ENCODE measurements at places on chromosomes 13 and 19. TPM values are rescaled to one million over a fixed set of nuclear protein-coding genes. Genes with fewer than 3 reads are reported as not detected.

Gene TEKTIP1
- total RNA-seq, result not detected

Gene F7
- total RNA-seq, result not detected

Gene PRR22
- 0.22 TPM for total RNA-seq

Gene ZNF274
- 27.0 TPM for total RNA-seq

Gene ATXN8OS
- not detected for total RNA-seq

Gene PRTN3
- total RNA-seq, result not detected

Gene UBE2L5
- total RNA-seq, result not detected

Gene ZNF575
- total RNA-seq, result 0.37 TPM

Gene DOHH
- total RNA-seq, result 15.1 TPM

Gene CD33
- total RNA-seq, result 0.22 TPM

Gene DCT
- 0.12 TPM for total RNA-seq

Gene GPR183
- under 0.01 TPM for total RNA-seq

Gene OLFM4
- total RNA-seq, result not detected

Gene VMAC
- total RNA-seq, result 8.0 TPM

Gene LMTK3
- total RNA-seq, result 0.37 TPM

Gene ACP7
- 0.87 TPM for total RNA-seq

Gene ZNF8
- total RNA-seq, result 4.2 TPM

Gene ZNF784
- total RNA-seq, result 4.4 TPM

Gene BLOC1S3
- total RNA-seq, result 7.5 TPM

Gene ZNF560
- 0.75 TPM for total RNA-seq

Gene ABCA7
- 3.0 TPM for total RNA-seq

Gene TRAPPC2B
- total RNA-seq, result 15.1 TPM

Gene PODNL1
- under 0.01 TPM for total RNA-seq

Gene ZNF471
- total RNA-seq, result 2.3 TPM

Gene KLK12
- not detected for total RNA-seq

Gene LYL1
- 0.77 TPM for total RNA-seq

Gene LRG1
- not detected for total RNA-seq

Gene LILRB3
- total RNA-seq, result not detected

Gene MAST1
- total RNA-seq, result 0.87 TPM

Gene COL4A1
- 43.2 TPM for total RNA-seq

Gene SIGLEC6
- 0.11 TPM for total RNA-seq

Gene STOML3
- total RNA-seq, result not detected

Gene CFAP97D2
- total RNA-seq, result not detected

Gene RNF17
- not detected for total RNA-seq

Gene SPRY2
- total RNA-seq, result 20.7 TPM

Gene MUC16
- under 0.01 TPM for total RNA-seq
